ENCODE measurements at places on chromosomes 7 and 10. TPM values are rescaled to one million over a fixed set of nuclear protein-coding genes. Genes with fewer than 3 reads are reported as not detected.

DNA sequence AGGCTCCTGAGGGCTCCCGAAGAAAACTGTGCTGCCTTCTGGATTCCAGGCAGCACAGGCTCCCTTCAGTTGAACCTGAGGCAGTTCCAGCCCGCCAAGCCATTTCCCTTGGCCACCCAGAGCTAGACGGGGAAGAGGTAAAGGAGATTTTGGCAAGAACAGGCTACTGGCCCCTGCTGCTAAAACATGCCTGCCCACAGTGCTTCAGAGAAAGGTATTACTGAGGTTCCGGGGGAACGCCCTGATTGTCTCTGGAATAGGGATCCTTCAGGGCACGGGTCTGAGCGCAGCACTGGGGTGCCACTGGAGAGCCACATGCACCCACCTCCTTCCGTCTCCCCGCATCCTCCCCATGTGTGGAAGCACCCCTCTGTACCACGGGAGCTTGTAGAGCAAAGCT, 247.4 kb downstream of the BAMBI start:
- peak overlapping the region; percentile 22 for H3K4me3 ChIP-seq
- no peak overlapping the region for H3K27ac ChIP-seq
- peaks cover 20% of the 10 kb centered on the region for H3K27me3 ChIP-seq
- no peak for DNase-seq
- H3K36me3 ChIP-seq: no peaks in the 10 kb centered on the region

The RPEL1 gene
- not detected for total RNA-seq

The NRCAM gene
- total RNA-seq: 37.2 TPM

The TMEM270 gene
- not detected for total RNA-seq

The ACHE gene
- 0.90 TPM for total RNA-seq

The LBX1 gene
- total RNA-seq: not detected

GRCh38 chr7:99579956-99580777, 17.9 kb upstream of the TMEM225B start:
- no peaks in the 10 kb centered on the region for H3K4me1 ChIP-seq
- H3K27me3 ChIP-seq: no peaks in the 10 kb centered on the region
- no peak overlapping the region for H3K27ac ChIP-seq

GRCh38 chr7:152537639-152538038, 101.8 kb upstream of the KMT2C start:
- no peak for DNase-seq
- no peak overlapping the region for H3K27ac ChIP-seq
- H3K27me3 ChIP-seq: no peaks in the 10 kb centered on the region
- H3K36me3 ChIP-seq: no peaks in the 10 kb centered on the region
- H3K4me3 ChIP-seq: no peak overlapping the region
- H3K4me1 ChIP-seq: no peaks in the 10 kb centered on the region

All from neural progenitor cell (in vitro differentiated cells).